Endodermal cell (in vitro differentiated cells): ENCODE measurements at places on chromosomes 4 and X. TPM values are rescaled to one million over a fixed set of nuclear protein-coding genes. Genes with fewer than 3 reads are reported as not detected.

DNA sequence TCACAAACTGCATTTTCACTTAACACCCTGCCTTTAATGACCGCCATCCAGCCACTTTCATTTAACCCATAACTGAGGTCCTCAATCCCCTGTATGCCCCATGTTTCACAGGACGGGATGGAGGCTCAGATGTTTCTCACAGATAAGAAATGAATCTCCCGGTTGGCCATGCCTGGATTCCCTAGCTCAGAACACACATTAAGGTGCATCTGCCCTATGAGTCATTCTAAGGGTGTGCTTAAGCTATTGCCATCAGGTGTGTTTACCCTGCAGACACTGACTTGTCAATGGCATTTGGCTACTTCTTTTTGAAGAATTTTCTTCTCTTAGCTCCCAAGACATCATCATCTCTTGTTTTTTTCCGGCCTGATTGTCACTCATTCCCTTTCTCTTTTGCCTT, 222.6 kb upstream of the SMIM31 start:
- H3K4me3 ChIP-seq: no peak overlapping the region
- no peaks in the 10 kb centered on the region for H3K27me3 ChIP-seq
- DNase-seq: no peak
- no peaks in the 10 kb centered on the region for H3K36me3 ChIP-seq
- H3K27ac ChIP-seq: no peak overlapping the region
- no peaks in the 10 kb centered on the region for H3K4me1 ChIP-seq

The SLC9B1 gene
- 0.68 and 1.4 TPM in 2 replicates for total RNA-seq

DNA sequence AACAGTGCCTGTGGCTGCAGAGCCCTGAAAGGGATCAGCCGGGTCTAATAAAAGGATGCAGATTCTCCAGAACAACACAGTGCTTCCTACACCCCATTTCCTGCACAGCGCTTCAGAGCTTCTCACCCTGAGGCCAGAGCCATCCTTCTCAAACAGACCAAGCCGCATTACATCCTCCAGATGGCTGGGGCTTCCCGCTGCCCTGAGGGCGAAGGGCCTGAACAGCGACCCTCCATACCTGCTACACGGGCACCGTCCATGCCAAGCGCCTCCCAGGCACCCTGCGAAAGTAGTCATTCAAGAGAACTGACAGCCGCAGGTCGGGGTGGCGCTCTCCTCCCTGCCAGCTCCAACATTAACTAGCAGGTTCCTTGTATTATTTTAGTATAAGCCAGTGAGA, 36.5 kb downstream of the ACOX3 start:
- no peak overlapping the region for H3K4me3 ChIP-seq
- H3K36me3 ChIP-seq: peaks cover 89% of the 10 kb centered on the region
- no peaks in the 10 kb centered on the region for H3K4me1 ChIP-seq
- H3K27me3 ChIP-seq: no peaks in the 10 kb centered on the region

DNA sequence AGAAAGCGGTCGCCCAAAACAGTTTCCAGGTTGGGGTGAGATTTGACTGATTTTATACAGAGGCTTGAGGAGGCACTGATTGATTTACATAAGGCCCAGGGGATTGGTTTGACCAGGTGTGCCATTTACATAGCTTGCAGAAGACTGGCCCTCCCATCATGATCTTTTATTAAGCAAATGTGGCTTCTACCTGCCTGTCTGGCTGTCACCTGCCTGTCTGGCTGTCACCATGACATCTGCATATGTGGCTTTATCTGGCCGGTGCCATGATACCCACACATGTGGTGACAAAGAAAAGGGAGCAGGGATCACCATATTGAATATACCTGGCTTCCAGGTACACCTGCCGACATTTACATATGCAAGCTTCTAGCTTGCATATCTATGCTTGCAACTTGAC, 17.0 kb upstream of the CDS1 start:
- peak; percentile 62 for DNase-seq
- H3K27ac ChIP-seq: no peak overlapping the region
- H3K36me3 ChIP-seq: no peaks in the 10 kb centered on the region
- H3K4me3 ChIP-seq: no peak overlapping the region

DNA sequence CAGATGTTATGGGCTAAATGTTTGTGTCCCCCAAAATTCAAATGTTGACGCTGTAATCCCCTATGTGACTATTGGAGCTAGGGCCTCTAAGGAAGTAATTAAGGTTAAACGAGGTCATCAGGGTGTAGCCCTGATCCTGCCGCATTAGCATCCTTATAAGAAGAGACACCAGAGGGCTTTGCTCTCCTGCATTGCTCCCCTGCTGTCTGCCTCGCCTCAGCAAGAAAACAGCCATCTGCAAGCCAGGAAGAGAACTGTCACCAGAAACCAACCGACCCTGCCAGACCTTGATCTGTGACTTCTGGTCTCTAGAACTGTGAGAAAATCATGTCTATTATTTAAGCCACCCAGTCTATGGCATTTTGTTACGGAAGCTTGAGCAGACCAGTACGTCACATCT, 331.9 kb downstream of the DCTD start:
- no peak overlapping the region for H3K4me3 ChIP-seq
- peaks cover 3% of the 10 kb centered on the region for H3K4me1 ChIP-seq
- no peaks in the 10 kb centered on the region for H3K27me3 ChIP-seq
- peak; percentile 73 for DNase-seq
- H3K27ac ChIP-seq: no peak overlapping the region

The HTRA3 gene
- total RNA-seq: 3.1 to 6.9 TPM (median 3.2 TPM) in 3 replicates

The NPY5R gene
- 3.2 to 5.1 TPM (median 4.6 TPM) in 3 replicates for total RNA-seq

GRCh38 chr4:78222575-78223186, 165.6 kb downstream of the FRAS1 start:
- DNase-seq: peak; percentile 58
- H3K27me3 ChIP-seq: no peaks in the 10 kb centered on the region
- H3K36me3 ChIP-seq: no peaks in the 10 kb centered on the region
- peak overlapping the region; percentile 19 for H3K4me3 ChIP-seq
- peaks cover 22% of the 10 kb centered on the region for H3K4me1 ChIP-seq
- peak overlapping the region; percentile 15 for H3K27ac ChIP-seq

The GC gene
- 1.0 TPM in 1 of 2 replicates, not detected in the other for total RNA-seq

- H3K36me3 ChIP-seq: peaks cover 47% of the 10 kb centered on the region
- H3K27ac ChIP-seq: no peak overlapping the region
- H3K4me1 ChIP-seq: peaks cover 12% of the 10 kb centered on the region
- H3K27me3 ChIP-seq: no peaks in the 10 kb centered on the region
Observed at GRCh38 chr4:87078987-87079486, 141.4 kb downstream of the KLHL8 start.

The SH3BGRL gene
- total RNA-seq: 45.6 to 63.5 TPM (median 53.3 TPM) in 3 replicates

DNA sequence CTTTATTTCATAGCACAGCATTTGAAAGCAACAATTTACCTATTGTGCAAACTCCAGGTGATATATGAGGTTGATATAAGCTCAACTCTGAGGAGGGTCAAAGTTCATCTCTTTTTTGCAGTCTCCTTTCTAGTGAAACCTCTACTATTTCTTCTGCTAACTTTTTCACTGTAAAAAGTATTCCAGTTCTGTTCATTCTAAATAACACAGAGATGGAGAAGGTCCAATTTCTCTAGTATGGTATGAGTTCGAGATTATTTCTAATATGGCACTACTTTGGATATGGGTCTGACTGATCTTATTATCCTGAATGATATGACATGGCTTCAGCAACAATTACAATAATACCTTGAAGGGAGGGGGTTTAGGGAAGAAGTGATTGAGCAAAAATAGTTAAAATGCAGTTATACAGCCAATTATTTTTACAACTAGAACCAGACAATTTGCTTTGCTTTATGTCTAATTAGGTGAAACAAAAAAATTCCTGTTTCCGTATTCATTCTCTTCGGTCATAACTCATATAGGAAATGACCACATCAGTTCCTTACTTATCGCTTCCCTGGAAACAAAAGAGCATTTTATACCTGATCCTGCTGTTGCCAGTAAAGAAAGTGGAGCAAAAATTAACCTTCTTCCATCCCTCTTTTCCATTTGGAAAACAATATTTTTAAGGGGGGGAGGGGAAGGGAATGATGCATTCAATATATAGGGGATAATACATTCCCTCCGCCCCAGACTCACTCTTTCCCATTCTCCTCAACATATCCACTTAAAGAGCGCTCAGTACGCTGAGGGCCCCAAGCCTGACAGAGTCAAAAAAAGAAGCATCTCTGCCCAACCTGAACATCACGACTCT, 1.0 kb downstream of the TBC1D9 start:
- H3K4me1 ChIP-seq: peaks cover 4% of the 10 kb centered on the region
- H3K27me3 ChIP-seq: no peaks in the 10 kb centered on the region
- no peak for DNase-seq
- H3K4me3 ChIP-seq: peak overlapping the region; percentile 92
- H3K27ac ChIP-seq: no peak overlapping the region

- H3K27ac ChIP-seq: no peak overlapping the region
- no peak overlapping the region for H3K4me3 ChIP-seq
- no peaks in the 10 kb centered on the region for H3K27me3 ChIP-seq
Observed at GRCh38 chr4:118823471-118823870, 12.5 kb downstream of the SEC24D start.

GRCh38 chr4:39312816-39313215, 53.3 kb downstream of the RFC1 start:
- peaks cover 75% of the 10 kb centered on the region for H3K36me3 ChIP-seq
- no peak overlapping the region for H3K27ac ChIP-seq
- no peaks in the 10 kb centered on the region for H3K4me1 ChIP-seq
- DNase-seq: no peak
- no peaks in the 10 kb centered on the region for H3K27me3 ChIP-seq

The TSC22D3 gene
- total RNA-seq: 10.0 to 16.1 TPM (median 10.5 TPM) in 3 replicates

DNA sequence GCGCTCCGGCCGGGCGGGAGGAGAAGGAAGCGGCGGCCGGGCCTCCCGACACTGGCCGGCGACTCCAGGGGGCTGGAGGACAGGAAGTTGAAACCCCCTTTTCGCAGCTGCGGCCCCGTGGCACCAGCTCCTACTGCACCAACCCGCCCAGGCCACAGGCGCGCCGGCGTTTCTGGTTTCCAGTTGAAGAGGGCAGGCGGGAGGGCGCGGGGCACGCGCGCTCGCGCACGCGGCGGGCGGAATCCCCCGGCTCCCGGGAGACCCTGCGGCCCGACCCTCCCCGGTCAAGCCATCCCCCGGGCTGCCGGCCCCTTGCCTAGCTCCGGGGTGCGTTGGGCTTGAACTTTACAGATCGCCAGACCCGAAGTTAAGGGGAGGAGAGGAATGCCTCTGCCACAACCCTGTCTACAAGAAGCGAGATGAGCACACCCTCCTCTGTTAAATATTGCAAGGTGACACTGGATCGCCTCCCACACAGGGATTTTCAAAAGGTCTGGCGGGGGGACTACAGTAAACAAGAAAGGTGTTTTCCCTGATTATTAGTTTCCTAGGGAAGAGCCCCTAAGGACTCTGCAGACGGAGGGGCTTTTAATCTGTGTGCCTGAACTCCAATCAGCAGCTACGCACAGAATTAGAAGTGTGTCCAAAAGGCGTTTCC, 1.4 kb downstream of the ELOVL6 start:
- H3K4me3 ChIP-seq: peak overlapping the region; percentile 93
- H3K27ac ChIP-seq: peak overlapping the region; percentile 85
- no peak for DNase-seq
- no peaks in the 10 kb centered on the region for H3K4me1 ChIP-seq
- H3K27me3 ChIP-seq: no peaks in the 10 kb centered on the region

The CYLC1 gene
- not detected in 2 replicates for total RNA-seq

The BMPR1B gene
- 3.6 and 5.1 TPM in 2 replicates for total RNA-seq

The SPINK2 gene
- 0.62 TPM in 1 of 3 replicates, not detected in the others for total RNA-seq

The BEX3 gene
- total RNA-seq: 595 and 643 TPM in 2 replicates

The SSX4B gene
- total RNA-seq: 1.5 and 1.7 TPM in 2 replicates

- peak; percentile 49 for DNase-seq
- H3K27me3 ChIP-seq: no peaks in the 10 kb centered on the region
- H3K36me3 ChIP-seq: no peaks in the 10 kb centered on the region
- no peak overlapping the region for H3K4me3 ChIP-seq
Observed at GRCh38 chr4:140233791-140234696, 80.1 kb upstream of the MAML3 start.

GRCh38 chrX:153948847-153949805, 4.7 kb upstream of the RENBP start:
- no peaks in the 10 kb centered on the region for H3K27me3 ChIP-seq
- DNase-seq: no peak

GRCh38 chr4:4332529-4332928, 42.5 kb downstream of the ZBTB49 start:
- H3K4me3 ChIP-seq: no peak overlapping the region

- H3K27me3 ChIP-seq: no peaks in the 10 kb centered on the region
- H3K4me3 ChIP-seq: no peak overlapping the region
- H3K36me3 ChIP-seq: no peaks in the 10 kb centered on the region
- H3K27ac ChIP-seq: no peak overlapping the region
Observed at GRCh38 chr4:102007959-102008425, 217.5 kb downstream of the BANK1 start.

The CACNA1F gene
- total RNA-seq: 0.42 to 2.4 TPM (median 1.0 TPM) in 3 replicates

- peaks cover 64% of the 10 kb centered on the region for H3K36me3 ChIP-seq
- H3K4me3 ChIP-seq: no peak overlapping the region
- peaks cover 7% of the 10 kb centered on the region for H3K27me3 ChIP-seq
- no peak overlapping the region for H3K27ac ChIP-seq
- no peaks in the 10 kb centered on the region for H3K4me1 ChIP-seq
Observed at GRCh38 chr4:78464265-78464664, 87.3 kb upstream of the ANXA3 start.

- H3K27me3 ChIP-seq: no peaks in the 10 kb centered on the region
- no peak within 1 kb of the TSS for H3K27ac ChIP-seq
- no peaks in the 10 kb centered on the region for H3K36me3 ChIP-seq
- no peaks in the 10 kb centered on the region for H3K4me1 ChIP-seq
- H3K4me3 ChIP-seq: peak within 1 kb of the TSS; percentile 76
- peak; percentile 80 for DNase-seq
Observed at GRCh38 chrX:153829799-153830639, at the start of gene PDZD4. TSS of gene PDZD4 (minus strand) at chrX:153830544. CDS start at chrX:153830298, 246 bp downstream.

The FMR1NB gene
- not detected in 2 replicates for total RNA-seq

- no peaks in the 10 kb centered on the region for H3K36me3 ChIP-seq
- H3K4me1 ChIP-seq: peaks cover 4% of the 10 kb centered on the region
- no peak for DNase-seq
Observed at GRCh38 chr4:8540991-8541390, 39.2 kb upstream of the GPR78 start.

GRCh38 chrX:15985937-15986336, 131.3 kb upstream of the AP1S2 start:
- no peaks in the 10 kb centered on the region for H3K36me3 ChIP-seq
- DNase-seq: no peak
- H3K27me3 ChIP-seq: no peaks in the 10 kb centered on the region
- H3K4me3 ChIP-seq: no peak overlapping the region
- no peak overlapping the region for H3K27ac ChIP-seq

GRCh38 chrX:15143050-15143824, 126.6 kb downstream of the ASB9 start:
- H3K27me3 ChIP-seq: no peaks in the 10 kb centered on the region
- H3K27ac ChIP-seq: no peak overlapping the region
- H3K4me3 ChIP-seq: no peak overlapping the region
- peak; percentile 81 for DNase-seq
- H3K36me3 ChIP-seq: no peaks in the 10 kb centered on the region

The PDE5A gene
- 29.4 and 36.3 TPM in 2 replicates for total RNA-seq
